AG08395 (cell line): ENCODE measurements at places on chromosomes 4 and X.

DNA sequence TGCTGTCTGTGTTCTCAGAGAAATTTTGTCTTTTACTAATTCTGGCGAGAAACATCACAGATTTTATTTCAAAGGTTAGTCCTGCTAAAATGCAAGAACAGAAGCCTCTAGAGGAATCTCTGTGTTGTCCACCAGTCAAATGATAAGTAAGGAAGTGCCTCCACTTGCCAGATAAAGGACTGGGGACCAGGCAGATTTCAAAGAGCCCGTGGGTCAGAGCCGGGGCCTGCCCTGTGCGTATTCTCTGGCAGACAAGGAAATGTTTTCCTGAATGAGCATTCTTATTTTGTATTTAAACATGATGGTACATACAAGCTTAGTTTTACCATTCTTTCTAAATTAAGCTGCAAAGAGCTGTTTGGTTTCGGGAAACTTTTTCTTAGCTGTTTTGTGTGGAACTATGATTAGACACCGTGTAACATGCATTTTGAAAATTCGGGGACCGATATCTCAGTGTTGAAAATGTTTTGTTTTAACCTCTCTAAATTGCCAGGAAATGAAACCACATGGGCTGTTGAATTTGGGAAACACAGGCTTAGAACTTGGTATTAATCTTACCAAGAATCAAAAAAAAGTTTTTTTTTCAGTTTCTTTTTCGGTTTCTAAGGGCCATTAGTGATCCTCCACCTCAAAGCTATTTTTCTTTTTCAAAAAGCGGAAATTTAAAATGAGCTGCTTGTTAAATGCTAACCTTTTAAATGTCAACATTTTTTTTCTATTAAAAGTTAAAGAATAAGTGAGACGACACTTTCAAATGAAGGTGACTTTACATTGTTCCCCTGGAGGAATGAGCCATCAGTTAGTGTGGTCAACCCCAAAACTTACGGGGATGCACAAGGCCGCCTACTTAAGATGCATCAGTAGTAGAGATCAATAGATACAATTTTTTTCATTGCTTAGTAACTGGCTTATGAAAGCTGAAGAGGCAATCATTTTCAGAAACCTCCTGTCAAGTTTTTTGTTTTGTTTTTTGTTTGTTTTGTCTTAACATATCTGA lies 89.6 kb upstream of the MTM1 start:
- DNase-seq, result no peak

DNA sequence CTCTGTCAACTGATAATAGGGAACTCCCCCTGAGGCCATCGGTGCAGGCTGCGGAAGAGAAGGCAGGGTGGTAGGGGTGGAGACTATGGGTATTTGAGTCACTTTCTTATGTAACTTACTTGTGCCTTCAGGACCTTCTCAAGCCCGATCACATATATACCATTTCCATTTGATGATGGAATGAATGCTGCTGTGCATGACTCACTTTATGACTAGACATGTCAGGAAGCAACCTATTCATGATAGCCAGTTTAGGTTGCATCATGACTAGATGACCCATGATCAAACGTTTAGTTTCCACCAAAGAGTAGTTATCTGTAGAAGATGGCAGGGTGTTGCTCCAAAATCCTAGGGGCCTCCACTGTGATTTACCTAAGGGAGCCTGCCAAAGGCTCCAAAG lies 435.5 kb downstream of the DTHD1 start:
- no peak for DNase-seq

- no peak for DNase-seq
These were observed 309.5 kb upstream of the FMR1 start for GRCh38 chrX:147602176-147602696.

DNA sequence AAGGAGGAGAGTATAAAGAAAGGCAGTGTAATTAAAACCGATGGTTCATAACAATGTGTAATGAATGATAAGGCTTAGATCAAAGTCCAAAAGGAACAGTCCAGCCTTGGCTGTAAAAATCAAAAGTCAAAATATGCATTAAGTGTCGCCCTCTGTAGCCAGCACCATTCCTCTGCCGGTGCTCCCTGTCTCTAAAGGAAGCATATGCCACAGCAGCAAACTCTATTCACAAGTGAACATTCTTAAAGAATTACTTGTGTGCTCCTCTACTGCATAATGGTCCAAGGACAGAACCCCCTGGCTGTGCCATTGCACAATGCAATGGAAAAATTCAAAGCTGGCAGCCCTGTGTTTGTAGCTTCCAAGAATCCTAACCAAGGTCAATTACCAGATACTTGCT lies 16.3 kb upstream of the MBNL3 start:
- peak; percentile 4 for DNase-seq

- DNase-seq, result peak; percentile 47
These were observed 27.0 kb downstream of the MAGEE1 start for GRCh38 chrX:76454456-76454927.

GRCh38 chr4:140725556-140725955 lies 30.6 kb downstream of the TBC1D9 start:
- no peak for DNase-seq

DNA sequence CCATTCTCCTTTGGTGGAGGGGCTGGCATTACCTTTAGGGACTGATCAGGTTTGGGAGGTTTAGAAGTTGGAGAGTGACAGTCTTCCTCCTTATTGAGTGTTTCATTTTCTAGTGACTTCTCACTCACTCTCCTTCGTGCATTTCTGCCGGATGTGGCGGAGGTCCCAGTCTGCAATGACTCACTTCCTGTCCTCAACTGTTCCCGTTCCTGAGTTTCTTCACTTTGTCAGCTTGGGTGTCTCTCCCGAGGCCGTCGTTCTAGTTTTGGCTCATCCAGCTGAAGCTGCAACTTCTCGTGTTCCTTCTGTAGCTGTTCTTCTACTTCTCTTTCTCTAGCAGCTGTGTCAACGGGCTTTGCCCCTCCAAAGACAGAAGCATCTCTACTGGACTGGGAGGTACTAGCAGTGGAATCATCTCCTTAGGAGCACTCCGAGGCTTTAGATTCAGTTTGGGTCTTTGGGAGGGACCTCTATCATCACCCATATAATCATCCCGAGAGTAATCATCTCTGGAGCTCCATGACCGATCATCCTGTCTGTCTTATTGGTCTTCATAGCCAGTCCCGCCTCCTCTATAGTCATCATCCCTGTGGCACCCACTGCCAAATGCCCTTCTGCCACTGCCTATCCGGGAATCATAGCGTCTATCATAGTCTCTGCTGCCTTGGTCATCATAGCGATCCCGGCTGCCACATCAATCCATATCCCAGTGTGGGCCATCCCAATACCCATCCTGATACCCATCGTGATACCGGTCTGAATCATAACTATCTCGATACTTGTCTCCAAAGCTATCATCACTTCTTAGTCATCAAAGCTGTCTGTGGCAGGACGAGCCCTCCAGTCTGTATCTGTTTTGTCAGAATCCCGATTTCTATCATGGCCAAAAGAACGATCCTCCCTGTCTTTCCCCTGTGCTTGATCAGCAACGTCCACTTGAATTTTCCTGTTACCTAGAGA lies 35.3 kb upstream of the VSIG4 start:
- no peak for DNase-seq

DNA sequence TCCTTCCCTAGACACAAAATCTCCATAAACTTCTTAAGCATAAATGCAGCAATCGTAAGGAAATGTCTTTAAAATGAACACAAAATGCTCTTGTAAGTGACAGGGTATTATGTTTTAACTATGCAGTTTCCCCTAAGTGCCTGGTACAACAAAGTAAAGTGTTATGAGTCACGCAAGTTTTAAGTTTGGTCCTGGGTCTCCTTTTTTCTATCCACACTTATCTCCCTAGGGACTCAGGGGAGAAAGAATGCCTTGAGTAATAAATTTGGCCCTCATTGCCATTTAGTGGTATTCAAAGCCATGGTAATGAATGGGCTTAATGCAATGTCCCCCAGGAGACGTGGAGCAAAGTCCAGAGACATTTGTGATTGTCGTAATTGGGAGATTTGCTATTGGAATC lies 149.1 kb downstream of the MAGEB17 start:
- DNase-seq, result no peak

DNA sequence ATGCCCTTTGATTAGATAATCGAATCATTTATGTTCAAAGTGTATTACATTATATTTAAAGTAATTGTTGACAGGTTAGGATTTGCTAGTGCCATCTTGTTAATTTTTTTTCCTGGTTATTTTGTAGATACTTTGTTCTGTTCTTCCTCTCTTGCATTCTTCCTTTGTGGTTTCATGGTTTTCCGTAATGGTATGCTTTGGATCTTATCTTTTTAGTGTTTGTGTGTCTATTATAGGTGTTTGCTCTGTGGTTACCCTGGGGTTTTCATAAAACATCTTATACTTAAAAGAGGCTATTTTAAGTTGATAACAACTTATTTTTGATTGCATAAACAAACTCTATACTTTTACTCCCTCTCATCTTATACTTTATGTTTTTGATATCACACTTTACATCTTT lies 108.2 kb upstream of the SRD5A3 start:
- DNase-seq, result no peak

DNA sequence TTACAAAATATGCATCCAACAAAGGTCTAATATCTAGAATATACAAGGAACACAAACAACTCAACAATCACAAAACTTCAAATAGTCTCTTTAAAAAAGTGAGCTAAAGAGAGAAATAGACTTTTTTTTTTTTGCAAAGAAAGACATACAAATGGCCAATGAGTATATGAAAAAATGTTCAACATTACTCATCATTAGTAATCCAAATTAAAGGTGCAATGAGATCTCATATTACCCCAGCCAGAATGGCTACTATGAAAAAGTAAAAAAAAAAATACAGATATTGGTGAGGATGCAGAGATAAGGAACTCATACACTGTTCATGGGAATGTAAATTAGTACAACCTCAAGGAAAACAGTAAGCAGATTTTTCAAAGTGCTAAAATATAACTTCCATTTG lies 24.1 kb downstream of the AGTR2 start:
- no peak for DNase-seq

DNA sequence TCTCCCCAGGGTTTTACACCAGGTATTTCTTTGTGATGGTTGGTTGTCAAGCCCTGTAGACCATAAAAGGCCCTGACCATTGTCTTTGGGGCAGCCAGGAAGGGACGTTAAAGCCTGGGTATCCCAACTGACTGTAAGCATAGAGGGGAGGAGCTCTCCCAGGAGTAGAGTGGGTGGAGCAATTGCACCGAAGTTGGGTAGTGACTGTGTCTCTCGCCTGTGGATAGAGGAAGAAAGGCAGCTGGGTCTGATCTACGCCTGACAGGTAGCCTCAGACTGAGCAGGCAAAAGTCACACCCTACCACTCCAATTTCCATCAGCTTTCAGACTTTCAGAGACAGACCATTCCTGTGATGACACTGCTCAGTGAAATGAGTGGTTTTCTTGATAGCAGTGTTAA lies 123.3 kb downstream of the KLHL8 start:
- no peak for DNase-seq

DNA sequence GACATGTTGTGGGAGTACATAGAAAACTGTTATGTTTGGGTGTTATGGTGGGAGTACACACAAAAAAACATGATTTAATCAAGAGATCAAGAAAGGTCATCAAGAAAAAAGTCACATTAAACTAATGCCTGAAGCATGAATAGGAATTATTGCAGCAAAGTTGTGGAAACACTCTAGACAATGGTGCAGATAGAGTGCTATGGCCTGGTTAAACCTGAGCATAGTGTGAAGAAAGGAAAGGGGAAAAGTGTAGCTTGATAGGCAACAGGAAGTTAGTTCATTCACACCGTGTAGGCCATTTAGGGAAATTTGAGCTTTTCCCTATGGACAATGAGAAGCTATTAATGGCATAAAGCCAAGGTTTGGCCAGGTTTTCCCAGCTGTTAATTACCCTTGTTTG lies 162.1 kb upstream of the EMCN start:
- DNase-seq, result no peak

GRCh38 chrX:44459501-44459900 lies 83.2 kb downstream of the FUNDC1 start:
- no peak for DNase-seq

- DNase-seq, result peak; percentile 12
These were observed 51.9 kb downstream of the TET2 start for GRCh38 chr4:105198541-105198940.

DNA sequence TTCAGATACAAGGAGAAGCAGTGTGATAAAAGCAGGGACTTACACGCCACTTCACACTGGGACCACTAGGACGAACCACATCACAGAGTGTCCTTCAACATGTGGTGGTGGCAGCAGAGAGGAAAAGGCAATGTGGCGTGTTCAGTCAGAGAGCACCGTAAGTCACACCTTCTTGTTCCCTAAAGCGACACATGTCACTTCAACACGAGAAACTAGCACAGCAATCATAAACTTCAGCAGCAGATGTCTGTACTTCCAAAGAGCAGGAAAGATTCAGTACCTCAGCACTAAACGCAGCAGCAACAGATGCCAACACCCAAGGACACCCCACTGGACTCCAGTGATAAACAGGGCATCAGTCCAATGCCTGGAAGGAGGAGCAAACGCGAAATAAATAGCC lies 96.7 kb downstream of the AREG start:
- no peak for DNase-seq

GRCh38 chr4:40170588-40170987 lies 26.2 kb upstream of the RHOH start:
- DNase-seq, result no peak

GRCh38 chrX:100874325-100874724 lies at the start of gene NOX1:
NOX1 (minus strand) TSS chrX:100874359; CDS start chrX:100874139, 220 bp downstream.
- no peak for DNase-seq

GRCh38 chr4:119854364-119854763 lies 212.3 kb downstream of the MAD2L1 start:
- no peak for DNase-seq

GRCh38 chrX:13167481-13168231 lies 123.2 kb upstream of the FAM9C start:
- DNase-seq, result peak; percentile 21

GRCh38 chr4:32562010-32562409 lies 1841.8 kb downstream of the PCDH7 start:
- no peak for DNase-seq

- DNase-seq, result no peak
These were observed 59.7 kb downstream of the SMAD1 start for GRCh38 chr4:145541346-145541745.

DNA sequence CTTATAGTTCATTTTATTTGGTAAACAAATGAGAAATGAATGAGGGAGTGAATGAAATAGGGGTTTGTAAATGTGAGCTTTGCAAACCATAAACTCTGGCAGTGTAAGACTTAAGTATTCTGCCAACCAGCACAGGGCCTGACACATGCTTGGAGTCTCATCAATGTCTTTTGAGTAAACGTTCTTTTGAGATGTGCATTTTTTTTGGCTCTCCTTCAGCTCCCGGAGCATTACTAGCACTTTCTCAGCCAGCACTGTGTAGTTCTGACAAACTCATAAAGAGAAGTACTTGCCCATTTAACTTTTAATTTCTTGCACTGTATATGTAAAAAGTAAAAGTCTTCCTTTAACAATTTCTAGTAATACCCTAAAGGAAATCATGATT lies 245.3 kb downstream of the HS3ST1 start:
- DNase-seq, result no peak

- no peak for DNase-seq
These were observed 28.2 kb downstream of the CENPU start for GRCh38 chr4:184705692-184706091.

GRCh38 chrX:155632431-155633100 lies 19.8 kb upstream of the TMLHE start:
- no peak for DNase-seq

GRCh38 chrX:130136961-130137360 lies 26.7 kb upstream of the ELF4 start:
- no peak for DNase-seq

GRCh38 chrX:80721186-80721585 lies 88.5 kb downstream of the BRWD3 start:
- no peak for DNase-seq
